ENCODE measurements at places on chromosomes 3 and 15.

DNA sequence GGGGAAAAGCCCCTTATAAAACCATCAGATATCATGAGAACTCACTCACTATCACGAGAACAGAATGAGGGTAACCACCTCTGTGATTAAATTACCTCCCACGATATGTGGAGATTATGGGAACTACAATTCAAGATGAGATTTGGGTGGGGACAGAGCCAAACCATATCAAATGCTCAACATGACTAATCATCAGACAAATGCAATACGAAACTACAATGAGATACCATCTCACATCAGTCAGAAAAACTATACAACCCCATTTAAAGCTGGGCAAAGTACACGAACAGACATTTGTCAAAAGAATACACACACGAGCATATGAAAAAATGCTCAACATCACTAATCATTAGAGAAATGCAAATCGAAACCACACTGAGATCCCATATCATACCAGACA lies 67.7 kb downstream of the SCAPER start:
- DNase-seq: no peak

GRCh38 chr3:172522871-172523818 lies at the start of gene TNFSF10:
Gene TNFSF10, minus strand, starts transcription at chr3:172523430. Its CDS starts 46 bp downstream, at chr3:172523384.
- peak; percentile 70 for DNase-seq

DNA sequence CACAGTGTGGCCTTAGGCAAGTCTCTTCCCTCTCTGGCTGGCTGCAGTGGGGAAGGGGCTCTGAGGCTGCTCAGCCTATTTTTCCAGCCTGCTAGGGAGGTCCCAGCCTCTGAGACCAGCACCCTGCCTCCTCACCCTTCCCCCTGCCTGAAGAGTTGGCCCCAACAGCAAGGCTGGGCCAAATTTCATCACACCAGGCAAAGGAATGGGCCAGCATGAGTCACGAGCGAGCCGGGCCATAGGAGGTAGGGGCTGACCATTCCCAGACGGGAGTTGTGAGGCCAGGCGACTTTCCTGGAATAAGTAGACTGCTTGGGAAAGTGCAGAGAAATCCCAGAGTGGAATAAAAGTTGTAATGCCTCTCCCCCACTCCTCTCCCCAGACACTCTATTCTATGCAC lies 5.7 kb upstream of the FBLN2 start:
- DNase-seq: no peak

DNA sequence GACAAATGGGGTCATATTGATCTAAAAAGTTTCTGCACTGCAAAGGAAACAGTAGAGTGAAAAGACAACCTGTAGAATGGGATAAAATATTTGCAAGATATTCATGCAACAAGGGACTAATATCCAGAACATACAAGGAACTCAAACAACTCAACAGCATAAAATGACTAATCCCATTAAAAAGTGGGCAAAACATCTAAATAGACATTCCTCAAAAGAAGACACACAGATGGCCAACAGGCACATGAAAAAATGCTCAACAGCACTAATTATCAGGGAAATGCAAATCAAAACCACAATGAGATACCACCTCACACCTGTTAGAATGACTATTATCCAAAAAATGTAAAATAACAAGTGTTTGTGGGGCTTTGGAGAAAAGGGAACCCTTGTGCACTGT lies 8.8 kb downstream of the SLC12A8 start:
- no peak for DNase-seq

DNA sequence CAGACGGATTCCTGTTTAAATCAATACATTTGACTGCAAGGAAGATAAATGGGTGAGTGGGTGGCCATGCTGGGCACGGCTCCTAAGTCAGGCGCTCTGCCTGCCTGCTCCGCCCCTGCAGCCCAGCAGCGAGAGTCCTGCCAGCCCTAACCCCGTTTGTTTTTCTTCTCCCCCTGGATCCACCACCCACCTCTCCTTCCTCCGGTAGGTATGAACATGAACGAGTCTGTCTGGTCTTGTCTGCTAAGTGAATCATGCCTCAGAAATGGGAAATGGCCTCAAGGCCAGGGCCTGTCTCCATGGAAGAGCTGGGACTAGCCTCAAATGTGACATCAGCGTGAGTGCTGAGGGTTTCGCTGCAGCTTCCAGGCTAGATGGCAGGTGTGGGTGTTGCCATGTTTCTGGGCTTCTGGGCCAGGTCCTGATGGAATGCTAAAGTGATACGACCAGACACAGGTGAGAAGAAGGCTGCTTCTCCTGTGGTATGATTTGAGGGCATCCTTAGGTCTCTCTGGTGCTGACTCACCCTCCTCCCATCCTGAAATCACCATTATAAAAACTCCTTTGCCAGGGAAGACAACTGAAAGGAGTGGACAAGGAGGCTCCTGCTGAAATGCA lies 5.6 kb upstream of the FEM1B start:
- DNase-seq: no peak

DNA sequence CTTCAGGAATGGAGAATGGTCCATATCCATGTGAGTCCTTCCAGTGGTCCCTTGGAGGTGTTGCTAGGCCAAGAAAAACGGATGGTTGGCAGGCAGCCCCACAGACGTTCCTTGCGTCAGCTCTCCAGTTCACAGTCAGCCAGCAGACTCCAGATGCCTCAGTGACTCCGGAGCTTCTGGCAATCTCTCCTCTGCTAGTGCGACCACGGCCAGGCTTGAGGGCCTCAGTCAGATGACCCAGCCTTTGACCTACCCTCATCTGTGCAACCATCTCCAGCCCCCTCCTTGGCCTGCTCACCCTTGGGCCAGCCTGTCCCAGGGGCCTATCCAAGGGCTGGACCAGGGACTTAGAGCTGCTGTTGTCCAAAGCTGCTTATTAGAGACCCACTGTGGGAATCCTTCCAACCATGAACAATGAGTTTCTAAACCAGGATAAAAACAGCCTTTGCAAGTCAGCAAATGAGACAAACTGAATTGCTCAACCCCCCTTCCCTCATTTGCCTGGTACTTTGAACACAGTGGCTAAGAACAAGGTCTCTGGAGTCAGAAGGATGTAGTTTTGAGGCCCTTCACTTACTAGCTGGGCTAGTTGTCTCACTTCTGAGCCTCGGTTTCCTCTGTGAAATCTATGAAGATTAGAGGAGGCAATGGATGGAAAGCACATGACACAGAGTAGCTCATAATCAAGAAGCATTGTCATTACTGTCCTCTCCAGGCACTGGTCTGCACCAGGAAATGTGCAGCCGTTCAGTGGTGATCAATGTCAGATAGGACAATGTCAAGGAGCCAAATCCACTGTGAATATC lies 44.8 kb downstream of the ANP32A start:
- no peak for DNase-seq

GRCh38 chr3:30597131-30597768 lies 9.2 kb upstream of the TGFBR2 start:
- DNase-seq: no peak

DNA sequence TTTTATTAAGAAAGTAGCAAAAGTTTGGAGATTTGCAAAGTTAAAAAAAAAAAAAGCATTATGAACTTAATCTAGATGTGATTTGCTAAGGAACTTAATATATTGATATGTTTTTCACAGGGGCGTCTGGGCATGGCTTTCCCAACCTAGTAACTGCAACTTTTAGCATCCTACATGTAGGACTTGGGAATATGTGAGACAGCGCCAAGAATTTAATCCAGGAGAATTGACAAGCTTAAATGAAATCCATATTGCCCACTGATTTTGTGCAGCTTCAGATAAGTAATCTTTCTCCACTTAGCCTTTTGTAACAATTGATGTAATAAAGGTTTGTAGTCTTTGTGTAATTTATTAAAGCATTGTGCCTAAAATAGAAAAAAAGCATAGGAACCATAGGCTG lies 982 bp upstream of the GABPB1 start:
- no peak for DNase-seq

DNA sequence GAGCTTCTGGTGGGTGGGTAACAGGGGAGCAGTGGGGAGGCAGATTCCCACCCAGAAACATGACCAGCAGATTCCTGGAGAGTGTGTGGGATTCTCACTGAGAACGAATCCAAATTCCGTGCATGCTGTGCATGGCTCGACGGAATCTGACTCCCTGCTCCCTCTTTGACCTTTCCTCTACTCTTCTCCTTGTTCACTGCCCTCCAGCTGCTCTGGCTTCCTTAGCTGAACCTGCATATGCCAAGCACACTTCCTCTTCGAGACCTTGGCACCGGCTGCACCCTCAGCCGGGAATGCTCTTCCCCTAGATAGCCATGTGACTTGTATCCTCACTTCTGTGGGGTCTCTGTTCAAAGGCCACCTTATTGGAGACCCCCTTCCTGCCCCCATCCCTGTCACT lies 6.3 kb downstream of the INSYN1 start:
- no peak for DNase-seq

Measured in stimulated activated naive CD8-positive, alpha-beta T cell treated with anti-CD3 and anti-CD28 coated beads, Interleukin-15, Interleukin-2, amounts not matched to agents 100 U/mL and 50 U/mL, for 24 hours (primary cell).